ENCODE measurements at places on chromosomes 7 and 10.

DNA sequence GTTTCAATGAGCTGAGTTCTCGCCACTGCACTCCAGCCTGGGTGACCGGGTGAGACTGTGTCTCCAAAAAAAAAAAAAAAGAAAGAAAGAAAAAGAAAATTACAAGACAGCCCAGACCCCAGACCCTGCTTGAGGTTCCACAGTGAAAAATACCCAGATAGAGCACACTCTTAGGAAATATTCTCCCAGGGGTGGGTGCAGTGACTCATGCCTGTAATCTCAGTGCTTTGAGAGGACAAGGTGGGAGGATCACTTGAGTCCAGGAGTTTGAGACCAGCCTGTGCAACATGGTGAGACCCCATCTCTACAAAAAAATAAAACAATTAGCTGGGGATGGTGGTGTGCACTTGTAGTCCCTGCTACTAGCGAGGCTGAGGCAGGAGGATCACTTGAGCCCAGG is 41.1 kb upstream of the GTF2IRD1 start:
- no peak for DNase-seq

DNA sequence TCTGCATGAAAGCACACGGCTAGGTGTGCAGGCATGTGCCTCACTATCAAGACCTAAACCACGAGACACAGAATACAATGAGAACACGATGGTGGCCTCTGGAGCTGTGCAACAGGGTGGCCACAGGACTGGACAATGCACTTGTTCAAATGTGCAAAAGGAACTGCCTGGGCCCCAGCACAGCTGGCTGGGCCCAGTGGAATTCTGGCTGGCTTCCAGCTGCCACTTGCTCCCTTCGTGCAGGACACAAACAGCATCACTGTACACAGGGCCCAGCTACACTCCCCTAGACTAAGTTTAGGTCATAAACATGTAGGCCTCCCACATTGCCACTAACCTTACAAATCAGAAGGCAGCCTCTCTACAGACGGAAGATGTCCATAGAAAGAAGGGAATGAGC is 23.4 kb downstream of the DOCK4 start:
- DNase-seq: no peak

- DNase-seq: no peak
Observed at GRCh38 chr7:6505685-6506559, 45.3 kb downstream of the GRID2IP start.

DNA sequence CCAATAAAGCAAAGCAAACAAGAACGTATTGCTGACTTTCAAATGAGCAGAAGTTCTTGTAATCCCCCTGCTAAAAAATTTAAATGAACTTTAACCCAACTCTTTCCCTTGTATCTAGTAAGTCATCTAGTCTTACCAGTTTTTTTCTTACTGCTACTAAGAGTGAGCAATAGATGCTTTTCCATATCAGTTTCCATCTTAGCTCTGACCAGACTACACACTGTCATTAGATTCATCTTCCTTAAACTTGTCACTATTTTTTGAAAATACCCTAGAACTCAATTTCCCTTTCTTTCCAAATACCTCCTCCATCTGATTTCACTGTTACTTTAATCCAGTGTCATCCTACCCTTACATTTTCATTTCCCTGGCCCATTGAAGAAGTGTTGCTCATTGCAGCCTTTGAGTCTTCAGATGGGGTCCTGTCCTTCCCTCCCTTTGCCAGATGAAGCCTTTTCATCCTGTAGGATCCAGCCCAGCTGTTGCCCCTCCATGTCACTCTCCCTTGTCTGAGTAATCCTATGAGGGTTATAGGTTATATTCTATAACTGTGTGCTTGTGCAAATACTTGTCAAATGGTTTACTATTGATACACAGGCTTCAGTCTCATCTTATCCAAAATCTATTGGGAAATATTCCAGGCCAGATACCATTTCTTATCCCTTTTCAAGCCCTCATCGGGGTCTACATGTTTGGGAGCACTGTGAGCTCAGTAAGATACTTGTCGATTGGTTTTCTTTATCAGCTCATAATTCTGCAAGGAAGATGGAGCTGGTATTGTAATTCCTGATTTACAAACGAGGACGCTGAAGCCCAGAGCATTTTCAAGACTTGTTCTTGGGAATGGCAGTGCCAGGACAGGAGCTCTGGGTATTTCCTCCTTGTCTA is 51.5 kb upstream of the ITGB1 start:
- no peak for DNase-seq

- DNase-seq: no peak
Observed at GRCh38 chr7:51080622-51081269, 235.9 kb downstream of the COBL start.

DNA sequence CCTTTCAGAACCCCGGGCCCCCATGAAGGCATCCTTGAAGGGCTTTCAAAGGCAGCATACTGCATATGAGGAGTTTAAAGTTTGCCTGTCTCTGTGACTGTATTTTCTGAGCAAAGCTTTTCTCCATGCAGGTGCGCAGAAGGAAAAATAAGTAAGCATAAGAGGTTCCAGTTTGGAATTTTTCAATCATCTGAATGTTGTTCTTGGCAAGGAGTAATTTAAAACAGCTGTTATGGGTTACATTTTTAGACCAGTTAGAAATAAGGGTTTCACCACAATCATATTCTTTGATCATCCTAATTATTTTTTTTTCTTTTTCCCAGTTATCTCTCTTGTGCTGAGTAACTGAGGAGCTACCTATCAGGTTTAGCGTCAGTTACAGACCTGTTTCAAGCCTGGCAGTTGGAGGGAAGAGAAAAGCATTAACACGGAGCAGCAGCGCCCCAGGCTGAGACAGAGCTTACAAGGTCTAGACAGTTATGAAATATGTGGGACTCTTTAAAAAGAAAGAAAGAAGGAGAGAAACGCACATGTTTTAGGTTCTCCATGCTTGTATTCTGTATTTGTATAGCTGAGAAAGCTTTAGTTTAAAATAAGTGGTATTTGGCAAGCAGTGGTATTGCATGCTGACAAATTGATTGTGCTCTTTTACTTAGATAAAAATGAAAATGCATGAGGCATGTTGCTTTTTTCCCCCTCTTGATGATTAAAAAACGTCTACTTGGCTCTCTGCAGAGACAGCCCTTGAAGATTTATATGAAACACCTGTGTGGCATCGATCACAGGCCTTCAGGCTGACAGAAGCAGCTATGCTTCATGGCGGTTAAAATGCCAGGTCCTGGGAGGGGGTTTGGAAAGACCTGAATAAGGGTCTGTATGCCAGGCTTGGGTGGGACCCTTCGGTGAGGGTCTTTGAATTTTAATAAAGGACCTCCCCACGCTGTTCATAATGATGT is 157.6 kb downstream of the GRK5 start:
- no peak for DNase-seq

- no peak for DNase-seq
Observed at GRCh38 chr7:13976594-13976993, 12.9 kb downstream of the ETV1 start.

All from NCI-H1092 (cell line).